ENCODE measurements at places on chromosomes 7 and 10. TPM values are rescaled to one million over a fixed set of nuclear protein-coding genes. Genes with fewer than 3 reads are reported as not detected.

Gene HDAC9
- 16.1 TPM for total RNA-seq

Gene IKZF1
- 14.0 TPM for total RNA-seq

Gene ASB10
- total RNA-seq: not detected

Gene ZNF488
- total RNA-seq: 0.43 TPM

Gene CLEC5A
- 1.3 TPM for total RNA-seq

Gene PMS2
- total RNA-seq: 16.0 TPM

DNA sequence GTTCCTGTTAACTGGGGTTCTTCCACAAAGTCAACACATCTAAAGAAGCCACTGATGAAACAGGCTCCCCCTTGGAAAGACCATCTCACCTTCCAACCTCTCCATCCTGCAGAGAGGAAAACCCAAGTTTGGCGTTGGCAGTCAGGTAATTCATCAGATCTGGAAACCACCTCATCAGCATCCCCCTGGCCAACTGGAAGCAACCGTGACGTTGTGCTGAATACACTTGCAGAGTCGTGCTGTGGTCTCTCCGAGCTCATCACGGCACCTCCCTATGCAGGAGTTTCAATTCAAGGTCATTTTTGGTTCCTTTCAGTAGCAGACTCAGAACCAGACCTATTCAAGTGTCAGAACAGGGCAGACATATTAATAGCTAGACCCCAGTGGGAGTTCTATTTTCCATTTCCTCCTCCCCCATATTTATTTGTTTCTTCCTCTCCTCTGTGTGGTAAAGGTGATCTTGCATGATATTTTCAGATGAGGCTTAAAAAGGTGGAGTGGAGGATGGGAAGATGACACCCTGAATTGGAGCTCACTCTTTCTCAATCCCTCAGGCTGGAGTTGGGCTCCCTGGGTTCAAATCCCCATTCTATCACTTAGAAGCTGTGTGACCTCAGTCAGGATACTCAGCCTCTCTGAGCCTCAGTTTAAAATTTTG is 149.1 kb upstream of the ADO start:
- H3K27ac ChIP-seq: no peak overlapping the region
- no peak for DNase-seq
- no peaks in the 10 kb centered on the region for H3K36me3 ChIP-seq
- H3K27me3 ChIP-seq: no peaks in the 10 kb centered on the region
- H3K4me3 ChIP-seq: no peak overlapping the region
- H3K4me1 ChIP-seq: no peaks in the 10 kb centered on the region

DNA sequence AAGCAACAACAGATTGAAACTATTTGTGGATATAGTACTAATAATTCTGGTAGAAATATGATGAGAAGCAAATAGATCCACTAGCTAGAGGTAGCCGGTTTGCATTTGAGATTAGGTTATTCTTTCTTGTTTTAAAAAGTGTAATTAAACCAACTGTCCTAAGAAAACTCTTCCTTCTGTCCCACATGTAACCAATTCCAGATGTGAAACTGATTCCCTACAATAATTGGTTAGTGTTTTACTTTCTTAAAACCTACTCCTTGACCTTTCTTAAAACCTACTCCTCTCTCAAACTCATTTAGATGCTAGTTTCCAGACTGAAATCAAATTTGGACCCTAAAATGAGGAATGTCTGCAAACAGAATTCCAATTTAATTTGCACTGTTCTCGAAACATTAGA is 521.5 kb downstream of the SUGCT start:
- H3K27me3 ChIP-seq: no peaks in the 10 kb centered on the region

GRCh38 chr10:33306701-33307519 is 27.6 kb downstream of the NRP1 start:
- peaks cover 7% of the 10 kb centered on the region for H3K4me1 ChIP-seq
- DNase-seq: peak; percentile 57
- H3K4me3 ChIP-seq: no peak overlapping the region
- H3K27me3 ChIP-seq: no peaks in the 10 kb centered on the region
- peak overlapping the region; percentile 5 for H3K27ac ChIP-seq

GRCh38 chr10:100168313-100168643 is 17.6 kb downstream of the ERLIN1 start:
- peaks cover 31% of the 10 kb centered on the region for H3K4me1 ChIP-seq
- H3K27me3 ChIP-seq: no peaks in the 10 kb centered on the region
- H3K27ac ChIP-seq: peak overlapping the region; percentile 65
- no peak overlapping the region for H3K4me3 ChIP-seq
- no peak for DNase-seq

GRCh38 chr7:33592718-33593117 is 312.6 kb upstream of the BMPER start:
- no peaks in the 10 kb centered on the region for H3K4me1 ChIP-seq
- no peak overlapping the region for H3K4me3 ChIP-seq
- H3K36me3 ChIP-seq: no peaks in the 10 kb centered on the region
- H3K27ac ChIP-seq: no peak overlapping the region
- no peaks in the 10 kb centered on the region for H3K27me3 ChIP-seq

DNA sequence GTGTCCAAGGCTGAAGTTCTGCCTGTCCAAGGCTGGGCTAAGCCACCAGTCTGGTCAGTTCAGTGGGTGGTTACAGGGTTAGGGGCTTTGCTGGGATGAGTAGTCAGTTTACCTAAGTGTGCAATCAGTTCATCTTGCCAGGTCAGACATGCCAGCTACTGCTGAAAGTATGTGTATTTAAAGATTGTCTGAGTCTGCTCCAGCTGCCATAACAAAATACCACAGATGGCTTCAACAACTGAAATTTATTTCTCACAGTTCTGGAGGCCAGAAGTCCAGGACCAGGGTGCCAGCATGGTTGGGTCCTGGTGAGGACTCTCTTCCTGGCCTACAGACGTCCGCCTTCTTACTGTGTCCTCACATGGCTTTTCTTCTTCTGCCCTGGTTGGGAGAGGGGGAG is 52.4 kb upstream of the TNS3 start:
- no peak for DNase-seq
- no peaks in the 10 kb centered on the region for H3K27me3 ChIP-seq
- H3K4me3 ChIP-seq: no peak overlapping the region

GRCh38 chr10:95790982-95791381 is 35.0 kb downstream of the ENTPD1 start:
- no peaks in the 10 kb centered on the region for H3K4me1 ChIP-seq
- H3K36me3 ChIP-seq: no peaks in the 10 kb centered on the region
- DNase-seq: no peak
- H3K4me3 ChIP-seq: no peak overlapping the region

DNA sequence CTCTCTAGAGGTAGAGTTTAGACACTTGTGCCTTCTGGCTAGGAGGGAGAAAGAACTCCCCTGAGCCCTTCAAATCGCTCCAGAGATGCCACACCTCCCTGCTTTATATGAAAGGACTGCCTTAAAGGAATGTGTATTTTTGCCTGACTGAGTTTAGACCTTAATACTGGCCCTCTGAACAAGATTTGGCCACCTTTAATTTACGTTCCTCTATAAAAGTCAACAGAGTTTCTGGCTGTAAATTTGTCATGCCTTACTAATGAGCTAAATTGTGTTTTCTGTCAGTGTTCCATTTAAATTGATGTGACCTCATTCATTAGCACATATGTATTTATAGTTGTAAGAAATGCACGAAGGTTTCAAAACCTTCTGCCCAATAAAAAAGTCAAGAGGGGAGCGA is 48.0 kb downstream of the SEMA3C start:
- peak overlapping the region; percentile 12 for H3K27ac ChIP-seq
- no peak overlapping the region for H3K4me3 ChIP-seq
- H3K4me1 ChIP-seq: no peaks in the 10 kb centered on the region
- no peaks in the 10 kb centered on the region for H3K27me3 ChIP-seq
- DNase-seq: no peak
- no peaks in the 10 kb centered on the region for H3K36me3 ChIP-seq

All from stomach (tissue), 19 donors.